LoVo (cell line): ENCODE measurements at places on chromosomes 3 and 15.

DNA sequence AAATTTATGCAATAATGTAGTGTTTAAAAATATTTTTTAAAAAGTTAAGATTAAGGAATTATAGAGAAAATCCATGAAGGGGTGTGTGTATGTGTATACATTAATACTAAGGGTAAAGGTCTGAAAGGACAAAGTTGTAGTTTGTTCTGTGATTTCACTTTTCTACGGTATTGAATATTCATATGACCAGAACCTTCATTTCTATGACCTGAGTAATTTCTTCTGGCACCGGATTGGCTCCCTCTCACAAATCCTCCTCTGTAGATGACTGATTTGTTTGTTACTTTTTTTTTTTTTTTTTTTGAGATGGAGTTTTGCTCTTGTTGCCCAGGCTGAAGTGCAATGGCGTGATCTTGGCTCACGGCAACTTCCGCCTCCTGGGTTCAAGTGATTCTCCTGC is 20.9 kb downstream of the GMPS start:
- no peak for DNase-seq

- no peak for DNase-seq
Measured at GRCh38 chr15:26095710-26096330, 232.7 kb upstream of the ATP10A start.

DNA sequence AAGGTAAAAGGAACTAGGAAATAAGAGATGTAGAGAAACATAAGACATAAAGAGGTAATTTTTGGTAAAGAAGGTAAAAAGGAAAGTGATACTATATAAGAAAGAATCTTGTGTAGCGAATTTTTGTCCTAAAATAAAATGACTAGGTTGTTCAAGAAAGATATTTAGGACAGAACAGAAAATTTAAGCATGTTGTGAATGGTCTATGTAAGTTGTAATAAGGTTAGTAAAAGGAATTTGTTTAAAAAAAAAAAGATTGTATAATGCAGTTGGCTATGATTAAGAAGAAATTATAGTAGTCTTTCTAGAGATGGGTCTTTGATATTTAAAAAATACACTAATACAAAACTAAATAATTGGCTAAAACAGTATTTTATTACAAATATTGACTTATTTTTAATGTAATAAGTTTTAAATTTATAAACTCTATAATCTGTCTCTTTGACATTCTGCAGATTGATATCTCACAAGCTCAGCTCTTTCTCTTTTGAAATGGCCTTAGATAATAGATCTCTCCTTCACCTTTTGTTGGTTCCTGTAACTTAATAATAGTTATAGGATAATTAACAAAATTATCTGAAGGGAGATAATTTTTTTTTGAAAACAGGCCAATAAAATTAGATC is 3.7 kb upstream of the SLC41A3 start:
- DNase-seq: no peak

DNA sequence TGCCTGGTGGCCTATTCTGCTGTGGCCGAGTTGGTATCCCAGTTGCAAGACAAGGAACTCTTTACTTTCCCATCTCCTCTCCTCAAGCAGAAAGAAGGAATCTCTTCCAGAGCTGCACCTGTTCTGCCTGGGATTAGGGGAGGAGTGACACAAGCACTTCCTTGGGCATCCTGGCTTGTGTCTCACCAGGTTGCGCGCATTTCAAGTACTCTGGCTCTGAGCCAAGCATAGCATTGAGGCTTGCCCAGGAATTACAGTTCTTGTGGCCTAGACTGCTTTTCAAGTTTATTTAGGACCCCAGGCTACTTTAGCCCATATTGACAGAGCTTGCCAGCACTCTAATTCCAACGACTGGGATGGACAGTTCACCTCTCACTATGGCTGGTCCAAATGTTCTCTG is 150.5 kb downstream of the RSRC1 start:
- DNase-seq: no peak

DNA sequence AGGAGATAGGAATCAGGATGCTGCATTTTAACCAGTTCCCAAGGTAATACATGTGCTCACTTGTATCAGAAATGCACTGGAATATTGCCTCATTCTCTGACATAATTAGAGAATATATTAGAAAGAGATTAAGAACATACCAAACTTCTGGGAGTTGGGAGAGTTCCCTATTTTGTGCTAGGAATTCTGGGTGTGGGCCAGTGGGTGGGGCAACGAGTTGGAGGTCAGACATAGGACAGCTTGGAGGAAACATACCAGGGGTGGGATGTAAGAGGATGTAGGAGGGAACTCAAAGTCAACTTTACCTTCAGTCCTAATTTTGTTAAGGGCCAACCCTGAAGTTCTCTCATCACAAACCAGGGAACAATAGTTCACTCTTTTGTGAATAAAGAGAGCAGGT is 83.6 kb downstream of the SLC7A14 start:
- no peak for DNase-seq

DNA sequence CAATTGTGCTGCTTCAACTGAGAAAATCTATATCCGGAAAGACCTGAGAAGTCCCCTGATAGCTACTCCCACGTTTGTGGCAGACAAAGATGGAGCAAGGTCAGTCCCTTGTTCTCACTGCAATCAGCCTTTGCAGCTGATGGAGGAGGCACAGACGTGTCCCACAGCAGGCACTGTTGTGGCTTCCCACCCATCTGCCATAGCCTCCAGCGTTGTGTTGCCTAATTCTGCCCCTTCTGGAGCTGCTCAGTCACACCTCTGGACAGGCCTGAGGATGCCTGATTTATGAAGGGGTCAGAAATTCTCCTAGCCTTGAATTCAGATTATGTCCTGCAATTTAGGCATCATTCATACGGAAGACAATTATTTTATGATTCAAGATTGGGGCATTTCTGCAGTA is 41.9 kb downstream of the MRPS25 start:
- DNase-seq: no peak
